ENCODE measurements at places on chromosomes 4 and X.
A peak's percentile ranks its signal among the peaks of the same experiment; 100 is the strongest.

DNA sequence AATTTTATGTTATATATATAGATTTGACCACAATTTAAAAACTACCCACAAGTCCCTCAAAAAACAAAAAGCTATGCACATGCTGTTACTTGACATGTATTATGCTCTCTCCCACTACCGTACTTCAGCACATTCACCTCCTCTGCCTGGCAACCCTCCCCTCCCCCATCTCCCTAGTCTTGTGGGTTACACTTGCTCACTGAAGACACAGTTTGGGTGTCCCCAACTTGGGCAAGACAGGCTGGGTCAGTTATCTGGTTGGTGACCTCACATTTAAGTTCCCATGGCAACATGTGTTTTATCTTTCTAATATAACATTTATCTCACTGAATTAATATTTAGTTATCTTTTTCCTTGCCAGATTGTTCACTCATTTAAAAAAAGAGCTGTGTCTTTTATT lies 32.7 kb downstream of the SEC24D start:
- DNase-seq = no peak

DNA sequence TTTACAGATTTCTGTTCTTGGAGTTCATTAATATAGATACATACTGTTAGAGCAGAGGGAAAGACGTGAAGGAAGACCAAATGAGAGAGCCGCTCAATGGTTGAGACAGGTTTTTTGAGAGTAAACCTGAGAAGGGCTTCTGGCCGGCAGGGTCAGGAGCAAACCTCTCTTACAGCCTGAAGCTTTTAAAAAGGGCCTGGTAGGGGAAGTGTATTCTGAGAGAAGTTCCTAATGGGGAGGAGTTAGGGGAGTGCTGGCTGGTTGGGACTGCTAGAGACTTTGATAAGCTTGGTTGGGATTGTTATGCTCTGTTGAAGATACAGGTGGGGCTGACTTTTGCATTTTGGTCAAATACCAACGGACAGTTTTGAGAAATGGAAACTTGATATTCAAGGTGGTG lies 186.8 kb upstream of the PABPC4L start:
- DNase-seq = no peak

DNA sequence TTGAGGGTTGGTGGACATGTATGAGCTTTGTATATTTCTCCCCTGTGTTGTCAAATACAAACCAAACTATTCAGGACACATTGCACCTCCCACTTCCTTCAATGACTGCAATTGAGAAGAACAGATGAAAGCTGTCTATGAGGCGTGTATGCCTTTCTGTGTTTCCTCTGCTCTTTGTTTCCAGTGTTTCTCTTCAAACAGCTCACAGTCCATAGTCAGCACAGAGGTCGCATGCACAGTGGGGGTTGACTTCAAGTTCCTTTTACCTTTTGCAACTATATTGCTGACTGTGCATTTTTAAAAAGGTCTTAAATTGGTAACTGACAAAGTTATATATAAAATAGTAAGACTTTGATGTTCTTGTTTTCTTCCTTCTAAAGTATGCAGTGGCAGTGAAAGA lies 957.8 kb downstream of the C4orf33 start:
- DNase-seq = no peak

- no peak for DNase-seq
Measured at GRCh38 chr4:34676400-34676799, 1567.9 kb downstream of the ARAP2 start.

GRCh38 chr4:110197529-110198042 lies 829 bp downstream of the ELOVL6 start:
- peak; percentile 54 for DNase-seq

- no peak for DNase-seq
Measured at GRCh38 chr4:98614662-98615061, 43.7 kb downstream of the TSPAN5 start.

GRCh38 chr4:149993030-149993429 lies 85.2 kb upstream of the DCLK2 start:
- DNase-seq = no peak

GRCh38 chrX:139877710-139878414 lies 55.0 kb downstream of the ATP11C start:
- no peak for DNase-seq

GRCh38 chr4:62344915-62345314 lies 1144.8 kb downstream of the ADGRL3 start:
- DNase-seq = no peak

GRCh38 chr4:112031712-112032328 lies 113.4 kb upstream of the FAM241A start:
- peak; percentile 1 for DNase-seq

- no peak for DNase-seq
Measured at GRCh38 chr4:171721937-171722336, 91.3 kb upstream of the GALNTL6 start.

DNA sequence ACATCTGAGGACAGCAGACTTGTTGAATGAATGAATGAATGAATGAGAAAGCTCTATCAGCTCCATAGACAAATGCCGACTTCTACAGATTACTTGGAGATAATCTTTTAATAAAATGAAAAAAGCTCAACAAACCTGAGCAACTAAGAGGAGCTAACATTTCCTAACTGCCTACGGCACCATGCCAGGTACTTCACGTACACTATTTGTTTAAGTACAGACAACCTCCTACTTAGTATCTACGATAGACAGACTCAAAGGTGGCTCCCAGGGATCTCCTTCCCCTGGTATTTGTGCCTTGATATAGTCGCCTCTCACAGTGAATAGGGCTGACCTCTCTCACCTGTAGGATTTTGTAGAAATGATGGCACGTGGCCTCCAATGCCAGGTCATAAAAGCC lies 412.2 kb upstream of the FAT1 start:
- DNase-seq = no peak

- no peak for DNase-seq
Measured at GRCh38 chr4:175405961-175406360, 406.1 kb downstream of the GPM6A start.

DNA sequence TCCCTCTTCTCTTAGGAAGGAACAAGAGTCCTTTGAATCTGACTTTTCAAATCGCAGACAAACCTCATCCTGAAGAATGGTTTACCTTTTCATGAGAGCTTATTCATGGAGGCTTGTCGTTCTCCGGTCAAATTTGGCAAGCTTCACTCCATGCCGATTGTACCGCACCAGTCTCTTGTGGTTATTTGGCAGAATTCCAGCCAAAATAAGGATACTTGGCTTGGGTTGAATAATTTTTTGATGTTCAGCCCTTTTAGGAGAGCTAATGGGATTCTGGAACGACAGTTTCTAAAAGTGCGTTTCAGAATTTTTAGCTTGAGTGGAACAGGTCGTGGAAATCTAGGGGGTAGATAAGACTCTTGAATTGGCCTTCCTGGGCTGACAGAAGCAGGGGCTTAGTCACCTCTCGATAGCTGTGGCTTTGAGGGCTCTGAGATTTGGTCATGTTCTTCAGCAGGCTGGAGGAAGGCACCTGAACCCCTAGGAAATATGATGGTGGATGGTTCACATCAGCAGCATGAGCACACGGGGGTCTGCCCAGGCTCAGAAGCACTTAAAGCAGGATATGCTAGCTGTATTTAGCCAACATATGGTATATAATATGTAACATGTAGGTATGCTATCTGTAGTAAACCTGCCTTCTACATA lies 1.5 kb downstream of the KLHL2 start:
- no peak for DNase-seq

- no peak for DNase-seq
Measured at GRCh38 chr4:56764775-56765174, 56.7 kb downstream of the SPINK2 start.

DNA sequence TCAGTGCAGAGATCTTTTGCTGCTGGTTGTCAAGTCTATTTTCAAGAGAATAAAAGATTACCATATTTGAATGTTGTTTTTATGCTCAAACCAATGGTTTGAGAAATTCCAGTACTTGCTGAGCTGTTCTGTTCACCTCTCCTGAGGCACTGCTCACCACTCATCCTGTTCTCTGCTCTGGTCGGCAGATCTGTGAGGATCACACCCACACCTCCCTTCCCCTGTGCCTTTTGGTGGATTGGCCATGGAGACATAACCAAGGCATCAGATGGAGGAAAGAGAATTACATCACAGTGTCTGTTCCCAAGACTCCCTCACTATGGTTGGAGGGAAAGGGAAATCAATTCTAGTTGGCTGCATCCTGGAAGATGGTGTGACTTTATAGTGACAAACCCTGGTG lies 391.6 kb downstream of the ARHGAP24 start:
- DNase-seq = no peak
